ENCODE measurements at places on chromosomes 7 and 10.

DNA sequence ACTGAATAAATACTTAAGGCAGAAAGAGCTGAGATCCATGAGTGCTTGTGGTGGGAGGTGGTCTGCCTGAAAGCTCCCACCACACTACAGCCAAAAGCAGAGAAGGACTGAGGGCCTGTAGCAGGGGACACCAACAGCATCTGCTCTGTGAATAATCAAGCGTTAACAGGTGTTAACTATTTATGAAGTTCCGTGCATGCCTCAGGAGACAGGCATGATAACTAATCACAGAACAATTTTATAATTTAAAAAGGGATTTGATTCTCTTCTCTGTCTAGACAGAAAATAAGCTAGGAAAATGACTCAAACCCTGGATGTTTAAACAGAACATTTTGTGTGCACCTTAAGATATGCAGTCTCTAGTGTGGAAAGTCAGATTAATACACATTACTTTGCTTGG is 61.5 kb upstream of the GHITM start:
- H3K4me3 ChIP-seq = no peak overlapping the region
- H3K4me1 ChIP-seq = no peaks in the 10 kb centered on the region
- H3K27me3 ChIP-seq = no peaks in the 10 kb centered on the region
- no peaks in the 10 kb centered on the region for H3K36me3 ChIP-seq

DNA sequence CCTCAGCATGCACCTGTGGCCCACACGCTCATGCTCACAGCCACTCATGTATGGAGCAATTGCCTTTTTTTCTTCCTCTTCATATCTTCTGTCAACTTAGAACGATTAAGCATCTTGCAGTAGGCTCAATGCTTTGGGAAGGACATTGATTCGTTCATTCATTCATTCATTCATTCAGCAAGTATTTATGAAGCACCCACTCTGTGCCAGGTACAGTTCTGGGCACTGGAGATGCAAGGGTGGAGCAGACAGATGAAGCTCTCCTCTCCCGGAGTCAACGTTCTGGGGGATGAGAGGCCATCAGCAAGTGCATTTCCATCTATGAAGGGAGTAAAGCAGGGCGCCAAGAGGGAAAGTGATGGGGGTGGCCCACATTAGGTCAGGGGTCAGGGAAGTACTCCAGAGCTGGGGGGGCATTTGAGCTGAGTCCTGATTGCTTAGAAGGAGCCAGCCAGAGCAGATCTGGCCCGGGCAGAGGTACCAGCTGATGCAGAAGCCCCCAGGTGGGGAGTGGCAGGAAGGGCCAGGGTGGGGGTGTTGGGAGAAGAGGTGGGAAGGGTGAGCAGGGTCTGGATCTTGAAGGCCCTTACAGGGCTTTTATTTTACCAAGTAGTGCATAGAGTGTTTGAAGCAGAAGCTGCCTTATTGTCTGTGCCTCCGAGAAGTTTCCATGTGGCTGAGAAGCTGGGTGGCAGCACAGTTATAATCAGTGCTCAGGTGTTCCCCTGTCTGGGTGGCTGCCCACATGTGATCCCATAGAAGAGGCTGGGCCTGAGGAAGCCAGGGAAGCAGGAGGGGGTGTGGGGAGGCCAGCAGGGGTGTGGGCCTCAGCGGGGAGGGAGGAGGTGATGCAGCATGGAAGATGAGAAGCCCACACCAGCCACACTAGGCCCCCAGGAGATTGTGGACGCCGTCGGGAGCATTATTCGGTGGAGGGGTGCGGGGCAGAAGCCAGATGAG is 36.2 kb downstream of the CHST3 start:
- H3K4me3 ChIP-seq = no peak overlapping the region
- peak overlapping the region; percentile 90 for H3K27ac ChIP-seq
- DNase-seq = no peak
- H3K4me1 ChIP-seq = peaks cover 60% of the 10 kb centered on the region
- no peaks in the 10 kb centered on the region for H3K27me3 ChIP-seq
- H3K36me3 ChIP-seq = no peaks in the 10 kb centered on the region

- no peaks in the 10 kb centered on the region for H3K4me1 ChIP-seq
- no peaks in the 10 kb centered on the region for H3K27me3 ChIP-seq
- H3K36me3 ChIP-seq = no peaks in the 10 kb centered on the region
- DNase-seq = no peak
- H3K4me3 ChIP-seq = no peak overlapping the region
- H3K27ac ChIP-seq = no peak overlapping the region
Observed at GRCh38 chr7:50141854-50142253, 48.8 kb upstream of the ZPBP start.

- no peaks in the 10 kb centered on the region for H3K36me3 ChIP-seq
- no peak overlapping the region for H3K4me3 ChIP-seq
- H3K27me3 ChIP-seq = no peaks in the 10 kb centered on the region
- no peak overlapping the region for H3K27ac ChIP-seq
- no peak for DNase-seq
Observed at GRCh38 chr7:17434841-17435692, 136.6 kb downstream of the AHR start.

GRCh38 chr7:82678259-82678658 is 234.7 kb upstream of the CACNA2D1 start:
- H3K27ac ChIP-seq = no peak overlapping the region
- H3K4me1 ChIP-seq = no peaks in the 10 kb centered on the region
- no peak for DNase-seq
- H3K27me3 ChIP-seq = no peaks in the 10 kb centered on the region

- DNase-seq = no peak
- no peaks in the 10 kb centered on the region for H3K36me3 ChIP-seq
- H3K27ac ChIP-seq = no peak overlapping the region
- H3K27me3 ChIP-seq = no peaks in the 10 kb centered on the region
- H3K4me3 ChIP-seq = no peak overlapping the region
Observed at GRCh38 chr10:112689327-112690072, 242.5 kb downstream of the VTI1A start.

DNA sequence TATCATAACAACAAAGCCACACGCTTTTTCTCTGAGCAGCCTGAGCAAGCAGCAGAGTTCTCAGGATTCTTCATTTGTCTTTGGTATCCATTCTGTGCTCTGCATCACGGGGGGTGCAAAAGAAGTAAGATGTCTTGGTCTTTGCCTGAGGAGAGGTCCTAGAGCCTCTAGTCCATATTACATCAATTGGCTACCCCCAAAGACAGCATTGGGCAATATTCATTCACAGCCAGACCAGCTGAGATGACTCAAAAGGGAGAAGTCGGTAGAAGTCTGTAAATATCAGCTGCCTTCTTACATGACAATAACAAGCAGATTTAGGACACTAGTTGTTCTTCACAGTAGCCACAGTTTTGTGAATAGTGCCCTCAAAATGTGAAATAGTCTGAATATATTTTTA is 66.6 kb downstream of the FZD1 start:
- no peaks in the 10 kb centered on the region for H3K27me3 ChIP-seq
- DNase-seq = no peak
- H3K27ac ChIP-seq = no peak overlapping the region

DNA sequence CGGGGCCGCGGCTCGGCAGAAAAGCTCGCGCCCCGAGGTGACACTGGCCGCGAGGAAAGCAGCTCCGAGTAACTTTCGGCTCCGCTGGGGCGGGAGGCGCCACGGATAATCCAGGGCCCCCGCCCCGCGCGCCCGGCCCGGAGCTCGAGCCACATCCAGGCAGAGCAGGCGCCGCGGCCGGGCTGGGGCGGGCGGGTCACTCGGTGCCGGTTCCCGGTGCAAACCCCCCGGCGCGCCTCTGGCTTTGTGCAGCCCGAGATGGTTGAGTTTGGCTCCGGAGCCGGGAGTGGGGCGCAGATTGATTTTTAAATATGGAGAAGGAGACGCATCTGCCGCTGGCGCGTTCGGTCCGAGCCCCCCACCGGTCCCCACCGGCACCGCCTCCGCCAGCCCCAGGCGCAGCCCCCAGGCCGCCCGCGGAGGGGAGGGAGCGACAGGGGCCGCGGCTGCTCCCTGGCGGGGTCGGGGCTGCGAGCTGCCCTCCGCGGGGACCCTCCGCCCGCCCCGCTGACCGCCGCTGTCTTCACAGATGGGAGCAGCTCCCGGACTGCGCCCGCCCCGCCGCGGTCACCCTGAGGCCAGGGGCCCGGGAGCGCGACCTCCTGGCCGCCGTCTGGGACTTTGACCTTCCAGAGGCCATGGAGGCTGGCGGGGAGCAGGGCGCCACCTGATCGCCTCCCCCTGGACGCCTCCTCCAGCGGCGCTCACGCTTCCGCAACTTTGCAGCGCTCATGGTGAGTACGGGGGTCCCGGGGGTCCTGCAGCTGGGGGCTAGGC is 643 bp downstream of the ADGRA1 start:
- no peaks in the 10 kb centered on the region for H3K36me3 ChIP-seq
- peaks cover 90% of the 10 kb centered on the region for H3K27me3 ChIP-seq
- peaks cover 15% of the 10 kb centered on the region for H3K4me1 ChIP-seq
- no peak overlapping the region for H3K27ac ChIP-seq
- H3K4me3 ChIP-seq = peak overlapping the region; percentile 30
- DNase-seq = no peak

GRCh38 chr10:72085864-72086465 is 2.4 kb downstream of the SPOCK2 start:
- H3K4me1 ChIP-seq = peaks cover 20% of the 10 kb centered on the region
- H3K4me3 ChIP-seq = no peak overlapping the region
- H3K27ac ChIP-seq = no peak overlapping the region
- no peaks in the 10 kb centered on the region for H3K36me3 ChIP-seq
- H3K27me3 ChIP-seq = peaks cover 29% of the 10 kb centered on the region

GRCh38 chr7:74267756-74268565 is 13.8 kb upstream of the RFC2 start:
- no peak for DNase-seq
- H3K4me3 ChIP-seq = no peak overlapping the region
- H3K27ac ChIP-seq = peak overlapping the region; percentile 67
- no peaks in the 10 kb centered on the region for H3K27me3 ChIP-seq

- H3K4me3 ChIP-seq = no peak overlapping the region
- DNase-seq = no peak
- H3K27me3 ChIP-seq = no peaks in the 10 kb centered on the region
- no peaks in the 10 kb centered on the region for H3K4me1 ChIP-seq
- H3K36me3 ChIP-seq = no peaks in the 10 kb centered on the region
Observed at GRCh38 chr7:20085086-20085485, 132.1 kb downstream of the MACC1 start.

DNA sequence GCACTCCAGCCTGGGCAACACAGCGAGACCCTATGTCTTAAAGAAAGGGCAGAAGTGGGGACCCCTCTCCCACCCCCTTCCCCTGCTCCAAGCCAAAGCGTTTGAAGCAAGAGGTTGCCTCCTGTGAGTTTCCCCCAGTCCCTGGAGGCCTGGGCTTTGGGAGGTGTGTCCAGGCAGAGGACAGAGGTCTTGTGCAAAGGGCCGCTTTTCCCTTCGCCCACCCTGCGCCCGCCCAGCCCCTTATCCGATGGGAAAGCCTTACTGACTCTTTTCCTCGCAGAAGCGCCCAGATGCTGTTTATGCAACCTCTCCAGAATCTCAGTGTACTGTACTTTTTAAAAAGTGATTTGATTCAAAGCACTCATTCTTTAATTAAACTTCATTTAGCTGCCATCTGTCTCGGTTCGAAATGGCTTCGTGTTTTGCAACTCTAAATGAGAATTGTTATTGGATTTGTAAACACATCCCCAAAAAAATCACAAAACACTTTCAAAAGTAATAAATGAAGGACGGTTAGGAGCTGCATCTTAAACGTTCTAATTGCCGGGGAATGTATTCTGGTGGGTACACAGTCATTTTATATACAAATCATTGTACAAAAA is 50.5 kb upstream of the GTF2I start:
- peak overlapping the region; percentile 42 for H3K4me3 ChIP-seq
- no peak for DNase-seq
- peak overlapping the region; percentile 21 for H3K27ac ChIP-seq
- no peaks in the 10 kb centered on the region for H3K27me3 ChIP-seq
- peaks cover 35% of the 10 kb centered on the region for H3K4me1 ChIP-seq

- no peak overlapping the region for H3K4me3 ChIP-seq
- no peak for DNase-seq
- H3K27ac ChIP-seq = no peak overlapping the region
- no peaks in the 10 kb centered on the region for H3K4me1 ChIP-seq
- no peaks in the 10 kb centered on the region for H3K27me3 ChIP-seq
Observed at GRCh38 chr7:54037873-54038272, 504.3 kb upstream of the VSTM2A start.

GRCh38 chr7:1140476-1141104 is 19.4 kb downstream of the ZFAND2A start:
- H3K36me3 ChIP-seq = no peaks in the 10 kb centered on the region
- no peaks in the 10 kb centered on the region for H3K27me3 ChIP-seq

- no peaks in the 10 kb centered on the region for H3K27me3 ChIP-seq
- no peaks in the 10 kb centered on the region for H3K36me3 ChIP-seq
- H3K4me3 ChIP-seq = no peak overlapping the region
Observed at GRCh38 chr7:73988197-73988596, 39.8 kb upstream of the ELN start.

DNA sequence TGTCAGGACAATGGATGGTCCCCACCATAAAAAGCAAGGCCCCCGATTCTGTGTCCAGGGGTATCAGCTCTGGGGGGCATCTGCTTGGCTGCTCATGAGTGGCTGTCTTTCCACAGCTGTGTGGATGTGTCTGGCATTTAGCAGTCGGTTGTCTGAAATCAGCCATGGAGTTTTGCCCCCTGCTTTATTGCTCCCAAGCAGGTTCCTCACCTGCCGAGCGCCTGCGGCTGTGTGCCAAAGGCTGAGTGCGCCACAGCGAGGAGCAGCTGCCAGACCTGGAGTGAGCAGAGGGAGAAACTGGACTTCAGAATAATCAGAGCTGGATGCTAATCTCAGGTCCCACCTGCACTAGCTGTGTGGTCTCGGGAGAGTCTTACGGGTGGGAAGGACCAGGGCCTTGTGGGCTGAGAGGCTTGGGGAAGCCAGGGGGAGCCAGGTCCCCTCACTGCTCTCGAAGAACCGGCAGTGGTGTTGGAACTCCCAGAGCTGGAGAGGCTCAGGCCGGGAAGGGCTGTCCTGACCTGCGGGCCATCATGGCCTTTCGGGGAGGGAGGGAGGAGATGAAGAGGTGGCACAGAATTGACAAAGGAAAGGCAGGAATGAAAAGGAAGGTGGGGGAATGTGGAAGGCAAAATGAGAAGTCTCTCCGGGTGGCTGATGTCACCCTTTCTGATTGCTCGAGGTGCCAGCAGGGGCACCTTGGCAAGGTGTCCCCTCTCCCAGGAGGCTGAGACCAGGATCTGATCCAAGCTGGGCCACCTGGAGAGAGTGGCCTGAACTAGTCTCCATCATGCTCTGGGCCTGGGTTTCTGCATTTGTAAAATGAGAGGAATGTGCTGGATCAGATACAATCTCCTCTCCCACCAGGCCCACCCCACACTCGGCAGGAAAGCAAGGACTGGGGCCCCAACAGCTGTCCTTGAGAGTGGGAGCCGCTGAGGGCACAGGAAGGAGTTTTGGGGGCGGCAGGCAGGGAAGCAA is 30.2 kb upstream of the LEP start:
- H3K27ac ChIP-seq = no peak overlapping the region
- H3K36me3 ChIP-seq = no peaks in the 10 kb centered on the region
- H3K4me3 ChIP-seq = no peak overlapping the region
- no peak for DNase-seq
